ENCODE measurements at places on chromosomes 6 and 20.

DNA sequence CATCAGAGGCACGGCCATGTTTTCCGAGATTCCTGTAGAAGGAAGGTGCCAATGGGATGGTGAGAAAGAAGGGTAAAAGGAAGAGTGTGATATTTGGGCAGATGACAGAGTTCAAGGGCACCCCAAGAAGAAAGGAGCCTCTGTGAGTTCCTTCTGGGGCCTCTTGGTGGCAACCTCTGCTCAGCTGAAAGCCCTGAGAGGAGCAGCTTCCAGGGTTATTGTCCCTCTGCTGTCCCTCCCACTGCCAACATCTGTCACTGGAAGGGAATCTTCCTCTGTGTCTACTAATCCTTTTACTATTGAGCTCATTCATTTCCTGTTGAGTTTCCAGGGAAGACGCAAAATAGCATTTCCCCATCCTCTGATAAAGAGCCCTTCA, 40.0 kb upstream of the KCNK16 start:
- DNase-seq: no peak

- no peak for DNase-seq
Observed at GRCh38 chr6:3867641-3868502, 18.7 kb downstream of the FAM50B start.

GRCh38 chr20:54184071-54184470, 10.3 kb upstream of the CYP24A1 start:
- DNase-seq: no peak

DNA sequence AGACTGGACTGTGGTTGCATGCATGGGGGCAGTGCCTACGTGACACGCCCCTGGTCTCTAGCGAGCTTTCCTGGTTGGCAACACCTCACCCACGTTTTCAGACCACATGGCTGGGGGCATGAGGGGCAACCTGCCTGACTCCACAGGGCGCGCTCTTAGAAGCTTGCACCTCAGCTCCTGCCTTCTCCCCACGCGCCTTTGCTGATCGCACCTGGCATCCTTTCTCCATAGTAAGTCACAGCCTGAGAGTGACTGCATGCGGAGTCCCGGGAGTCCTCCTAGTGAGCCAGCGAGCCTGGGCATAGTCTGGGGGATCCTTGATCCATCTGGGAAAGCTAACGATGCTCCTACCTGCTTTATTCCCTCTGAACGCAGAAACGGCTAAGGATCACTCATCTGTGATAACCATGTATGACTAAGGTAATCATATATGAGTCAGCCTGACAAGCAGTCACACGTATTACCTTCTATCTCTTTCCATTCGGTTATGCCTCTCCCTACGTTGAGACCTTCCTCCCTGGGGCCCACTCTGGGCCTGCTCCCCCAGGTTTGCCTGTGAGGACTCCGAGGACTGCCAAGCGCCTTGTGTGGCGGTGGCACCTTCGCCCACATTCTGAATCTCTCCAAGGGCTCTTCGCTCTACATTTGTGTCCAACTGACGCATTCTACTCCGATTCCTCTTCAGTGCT, 4.5 kb downstream of the TCFL5 start:
- no peak for DNase-seq

DNA sequence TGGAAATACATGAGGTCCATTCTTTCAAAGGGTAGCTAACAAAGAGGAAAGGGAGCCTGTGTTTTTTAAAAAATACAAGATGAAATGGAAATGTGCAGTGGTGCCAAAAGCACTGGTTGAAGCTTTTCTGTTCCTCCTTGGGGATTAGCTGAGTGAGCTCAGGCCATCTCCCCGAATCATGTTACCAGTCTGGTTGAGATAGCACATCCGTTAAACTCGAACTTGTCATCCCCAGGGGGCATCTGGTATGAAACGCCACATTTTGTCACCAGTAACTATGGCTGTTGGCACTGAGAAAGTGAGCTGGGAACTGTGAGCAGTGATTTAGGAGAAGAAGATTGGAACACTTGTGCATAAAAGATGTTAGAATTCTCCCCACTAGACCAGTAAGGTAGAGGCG, 196.2 kb downstream of the SAMD5 start:
- no peak for DNase-seq

DNA sequence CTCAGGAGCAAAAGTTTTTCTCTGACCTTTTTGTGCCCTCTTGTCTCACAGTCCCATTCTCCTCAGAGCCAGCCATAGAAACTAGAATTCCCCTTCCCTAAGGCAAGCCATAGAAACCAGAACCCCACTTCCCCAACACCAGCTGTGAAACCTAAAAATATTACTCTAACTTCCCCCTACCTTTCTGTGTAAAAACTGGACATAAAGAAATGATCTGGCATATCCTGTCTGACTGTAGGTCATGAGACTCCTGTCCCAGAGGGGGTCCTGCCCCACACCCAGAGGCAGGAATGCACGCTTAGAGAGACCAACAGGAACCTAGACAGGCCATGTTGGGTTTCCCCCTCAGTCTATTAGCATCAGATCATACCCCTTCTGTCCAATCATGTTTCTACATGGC, 140.6 kb upstream of the SLC22A16 start:
- DNase-seq: no peak

DNA sequence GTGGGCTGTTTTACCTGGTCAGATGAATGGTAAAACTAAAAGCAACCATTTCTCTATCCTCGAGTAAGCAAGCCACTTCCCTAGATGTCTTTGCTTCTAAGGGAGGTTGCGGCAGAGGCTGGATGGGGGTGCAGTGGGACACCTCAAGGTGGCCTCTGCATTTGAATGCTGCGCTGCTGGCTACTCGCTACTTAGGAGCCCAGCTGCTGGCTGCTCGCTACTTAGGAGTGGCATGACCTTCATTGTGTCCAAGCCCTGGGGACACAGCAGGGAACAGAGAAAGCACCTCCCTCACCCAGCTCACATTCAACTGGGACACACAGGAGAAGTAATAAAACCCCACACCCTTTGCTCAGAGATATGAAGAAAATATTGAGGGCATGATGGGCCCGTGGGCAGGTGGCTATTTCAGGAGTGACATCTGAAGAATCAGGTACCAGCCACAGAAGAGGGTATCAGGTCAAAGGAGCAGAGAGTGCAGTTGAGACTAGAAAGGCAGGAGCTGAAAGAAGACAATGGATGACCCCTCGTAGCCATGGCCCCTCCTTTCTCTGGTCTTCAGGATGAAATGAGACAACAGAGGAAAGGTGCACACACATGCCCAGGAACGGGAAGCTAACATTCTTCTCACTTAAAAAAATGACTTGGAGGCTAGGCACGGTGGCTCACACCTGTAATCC, 149.4 kb downstream of the ZMYND8 start:
- DNase-seq: no peak

DNA sequence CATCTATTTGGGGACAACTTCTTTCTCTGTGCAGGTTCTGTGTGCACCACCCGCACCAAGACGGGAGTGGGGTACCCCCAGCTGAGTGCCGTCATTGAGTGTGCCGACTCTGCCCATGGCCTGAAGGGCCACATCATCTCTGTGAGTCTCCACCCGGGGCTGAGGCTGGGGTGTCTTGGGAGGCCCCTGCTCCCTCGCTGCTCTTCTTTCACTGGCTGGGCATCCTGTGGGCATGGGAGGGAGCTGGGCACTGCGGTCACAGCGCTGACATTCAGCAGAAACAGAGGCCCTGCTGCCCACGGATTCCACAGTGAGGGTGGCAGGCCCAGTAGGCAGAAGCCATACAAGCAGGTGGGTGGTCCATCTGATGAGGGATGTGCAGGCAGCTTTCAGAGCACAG, 40.4 kb downstream of the GMPR start:
- DNase-seq: no peak

- DNase-seq: no peak
Observed at GRCh38 chr20:56111961-56112730, 106.8 kb upstream of the CBLN4 start.

- DNase-seq: no peak
Observed at GRCh38 chr6:55696501-55696900, 117.5 kb upstream of the HMGCLL1 start.

- DNase-seq: no peak
Observed at GRCh38 chr20:59751075-59751711, 146.9 kb downstream of the PHACTR3 start.

GRCh38 chr6:74197310-74197709, 501.3 kb downstream of the CD109 start:
- no peak for DNase-seq

DNA sequence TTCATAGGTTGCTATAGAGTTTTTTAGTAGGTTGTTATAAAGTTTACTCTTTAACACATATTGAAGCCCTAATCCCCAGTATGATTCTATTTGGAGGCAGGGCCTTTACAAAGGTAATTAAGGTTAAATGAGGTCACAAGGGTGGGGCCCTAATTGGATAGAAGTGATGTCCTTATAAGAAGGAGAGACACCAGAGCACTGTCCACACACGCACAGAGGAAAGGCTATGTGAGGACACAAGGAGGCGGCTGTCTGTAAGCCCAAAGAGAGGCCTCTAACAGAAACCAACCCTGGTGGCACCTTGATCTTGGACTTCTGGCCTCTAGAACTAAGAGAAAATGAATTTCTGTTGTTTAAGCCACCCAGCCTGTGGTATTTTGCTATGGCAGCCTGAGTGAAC, 98.5 kb downstream of the GJA10 start:
- no peak for DNase-seq

GRCh38 chr20:34129518-34130162, 17.6 kb upstream of the EIF2S2 start:
- peak; percentile 26 for DNase-seq

GRCh38 chr6:11036977-11037430, 7.1 kb downstream of the ELOVL2 start:
- DNase-seq: no peak
